ENCODE measurements at places on chromosomes 7 and 10.

DNA sequence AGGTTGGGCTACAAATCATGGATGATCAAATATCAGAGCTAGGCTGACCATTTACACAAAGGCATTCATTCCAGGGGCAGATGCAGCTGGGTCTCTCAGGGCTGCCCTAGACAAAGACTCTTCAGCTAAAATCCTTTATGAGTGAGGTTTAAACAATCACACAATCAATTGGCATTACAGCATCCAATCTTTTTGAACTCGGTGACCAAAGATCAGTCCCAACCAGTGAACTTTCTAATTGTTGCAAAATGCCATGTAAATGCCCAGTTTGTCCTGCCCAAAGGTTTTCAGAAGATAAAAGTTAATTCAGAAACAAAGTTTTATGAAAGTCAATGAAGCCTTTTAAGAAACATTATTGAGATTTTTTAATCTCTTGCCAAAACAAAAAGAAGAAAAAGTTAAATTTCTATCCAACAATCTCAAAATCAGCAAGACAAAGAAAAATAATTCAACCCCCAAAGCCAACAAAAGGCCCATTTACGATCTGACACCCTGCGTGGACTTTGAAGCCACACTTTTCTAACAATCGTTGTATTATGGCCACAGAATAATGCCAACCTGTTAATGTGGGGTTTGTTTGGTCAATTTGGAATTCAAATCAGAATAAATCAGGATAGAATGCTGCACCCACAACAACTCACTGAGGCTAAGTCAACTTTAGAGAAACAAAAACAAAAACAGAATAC is 40.9 kb downstream of the GPR37 start:
- DNase-seq = no peak

DNA sequence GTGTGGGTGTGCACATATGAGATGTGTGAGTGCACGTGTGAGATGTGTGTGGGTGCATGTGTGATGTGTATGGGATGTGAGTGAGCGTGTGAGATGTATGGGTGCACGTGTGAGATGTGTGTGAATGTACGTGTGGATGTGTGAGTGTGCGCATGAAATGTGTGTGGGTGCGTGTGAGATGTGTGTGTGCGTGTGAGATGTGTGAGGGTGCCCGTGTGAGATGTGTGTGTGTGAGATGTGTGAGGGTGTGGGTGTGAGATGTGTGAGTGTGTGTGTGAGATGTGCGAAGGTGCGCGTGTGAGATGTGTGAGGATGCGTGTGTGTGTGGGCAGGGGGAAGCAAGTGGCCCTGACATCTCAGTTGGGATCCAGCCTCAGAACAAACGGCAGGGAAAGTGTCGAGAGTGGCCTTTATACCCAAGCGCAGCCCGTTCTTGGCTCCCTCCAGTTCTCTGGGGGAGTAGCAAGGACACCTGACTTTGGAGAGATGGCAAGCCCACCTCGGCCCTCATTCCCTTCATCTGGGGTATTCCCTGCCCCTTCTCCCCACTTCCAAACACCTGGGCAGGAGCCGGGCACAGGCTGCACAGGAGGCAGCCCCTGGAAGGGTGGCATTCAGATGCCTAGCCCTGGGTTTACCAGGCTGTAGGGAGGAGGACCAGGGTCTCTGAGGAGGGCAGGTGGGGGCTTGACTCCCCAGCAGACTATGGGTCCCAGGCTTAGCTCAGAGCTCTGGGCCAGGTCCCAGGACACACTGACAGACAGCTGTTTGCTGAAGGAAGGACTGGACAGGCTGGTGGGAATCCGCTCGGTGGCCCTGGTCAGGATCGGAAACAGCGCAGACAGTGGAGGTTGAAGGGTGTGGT is 31.6 kb downstream of the PPIF start:
- no peak for DNase-seq

DNA sequence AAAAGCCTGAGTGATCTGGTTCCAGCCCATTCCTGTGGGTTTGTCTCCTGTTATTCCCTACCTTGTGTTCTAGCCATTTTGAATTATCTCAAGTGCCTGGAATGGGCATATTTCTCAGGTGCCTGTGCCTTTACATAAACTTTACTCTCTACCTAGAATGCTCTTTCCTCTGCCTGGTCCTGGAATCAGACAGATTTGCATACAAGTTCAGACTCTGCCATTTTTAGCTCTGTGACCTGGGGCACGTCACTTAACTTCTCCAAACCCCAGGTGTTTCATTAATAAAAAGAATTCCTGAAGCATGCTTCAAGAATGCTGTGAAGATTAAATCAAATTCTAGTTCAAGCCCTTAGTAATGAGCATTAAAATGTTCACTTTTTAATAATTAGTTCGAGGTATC is 7.8 kb downstream of the DCLRE1A start:
- DNase-seq = no peak

DNA sequence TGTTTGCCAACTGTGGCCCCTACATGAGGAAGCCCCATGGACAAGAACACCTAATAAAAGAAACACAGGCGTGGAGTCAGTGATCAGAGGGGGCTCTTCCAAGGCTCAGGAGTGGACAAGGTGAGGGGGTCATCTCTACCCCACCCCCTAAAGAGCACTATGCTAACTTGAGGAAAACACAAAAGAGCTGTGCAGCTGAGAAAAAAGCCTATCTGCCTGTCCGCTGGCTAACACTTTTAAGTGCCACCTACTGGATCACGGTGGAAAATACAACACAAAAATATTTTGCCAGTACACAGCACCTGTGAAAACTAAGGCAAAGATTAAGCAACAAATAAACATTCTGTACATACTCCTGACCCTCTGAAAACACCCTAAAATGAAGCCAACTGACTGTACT is 53.1 kb upstream of the COBL start:
- no peak for DNase-seq

DNA sequence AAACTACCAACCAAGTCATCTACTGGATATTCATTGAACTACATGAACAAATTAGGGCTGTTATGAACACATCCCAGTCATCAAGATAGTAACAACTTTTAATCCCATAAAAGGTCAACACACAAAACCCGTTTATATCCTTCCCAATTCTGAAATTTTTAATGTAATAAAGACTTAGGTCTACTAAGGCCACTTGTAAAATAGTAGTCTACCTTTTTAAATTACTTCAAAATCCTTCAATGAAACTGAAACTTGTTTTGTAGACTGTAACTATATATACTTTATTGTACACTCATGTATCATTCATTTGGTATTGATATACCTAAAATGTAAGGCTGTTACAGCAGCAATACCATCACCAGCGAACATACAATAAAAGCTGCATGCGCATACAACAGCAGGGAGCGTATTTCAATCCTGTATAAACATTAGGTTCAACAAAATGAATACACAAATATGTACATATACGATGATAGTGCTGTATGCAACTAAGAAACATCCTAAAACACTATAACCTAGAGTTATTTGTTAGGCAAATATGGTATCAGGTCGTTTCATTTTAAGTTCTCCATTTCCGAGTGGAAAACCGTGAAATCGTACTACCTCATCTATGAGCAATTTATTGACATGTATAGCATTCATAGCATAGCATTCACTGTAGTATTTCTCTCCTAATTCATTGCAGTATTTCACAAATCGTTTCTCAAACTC is 973 bp downstream of the ATAD1 start:
- no peak for DNase-seq

- no peak for DNase-seq
Measured at GRCh38 chr10:73910764-73911552, at the start of gene PLAU. PLAU (plus strand) TSS chr10:73911132; CDS start chr10:73911556, 424 bp downstream.

DNA sequence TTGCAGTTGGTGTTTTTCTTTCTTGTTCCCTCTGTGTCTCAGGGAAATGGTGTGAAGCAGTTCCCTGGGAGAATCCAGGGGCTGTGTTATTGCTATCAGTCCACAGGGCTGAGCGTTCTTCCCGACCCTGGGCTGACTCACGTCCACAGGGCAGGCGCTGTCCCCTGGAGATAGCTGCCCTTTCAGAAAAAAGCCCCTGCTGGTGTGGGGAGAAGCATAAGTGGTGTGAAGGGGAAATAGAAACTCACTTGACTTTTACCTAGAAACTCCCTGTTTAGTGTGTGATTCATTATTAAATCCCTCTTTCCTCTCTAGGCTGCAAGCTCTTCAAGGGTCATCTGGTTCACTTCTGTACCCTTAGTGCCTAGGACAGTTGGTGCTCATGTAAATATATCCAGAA is 63.3 kb upstream of the SMNDC1 start:
- no peak for DNase-seq
